ENCODE measurements at places on chromosomes 6 and 20.

GRCh38 chr6:91497770-91498169, 910.9 kb upstream of the MAP3K7 start:
- no peak for DNase-seq

DNA sequence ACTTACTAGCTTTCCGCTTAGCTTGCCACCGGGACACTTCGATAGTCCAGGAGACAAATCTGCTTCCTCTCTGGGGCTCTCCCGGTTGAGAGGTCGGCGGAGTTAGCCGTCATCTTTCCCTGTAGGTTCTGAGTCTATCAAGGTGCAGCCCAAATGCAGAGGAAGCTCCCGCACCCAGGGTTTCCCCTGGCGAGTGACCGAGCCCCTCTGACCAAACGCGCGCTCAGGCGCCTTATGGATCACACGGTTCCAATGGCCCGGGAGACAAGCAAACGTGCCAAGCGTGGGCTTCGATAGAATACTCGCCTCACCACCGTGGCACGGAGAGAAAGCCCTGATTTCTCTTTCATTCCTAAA, 15.8 kb upstream of the FOXC1 start:
- no peak for DNase-seq

DNA sequence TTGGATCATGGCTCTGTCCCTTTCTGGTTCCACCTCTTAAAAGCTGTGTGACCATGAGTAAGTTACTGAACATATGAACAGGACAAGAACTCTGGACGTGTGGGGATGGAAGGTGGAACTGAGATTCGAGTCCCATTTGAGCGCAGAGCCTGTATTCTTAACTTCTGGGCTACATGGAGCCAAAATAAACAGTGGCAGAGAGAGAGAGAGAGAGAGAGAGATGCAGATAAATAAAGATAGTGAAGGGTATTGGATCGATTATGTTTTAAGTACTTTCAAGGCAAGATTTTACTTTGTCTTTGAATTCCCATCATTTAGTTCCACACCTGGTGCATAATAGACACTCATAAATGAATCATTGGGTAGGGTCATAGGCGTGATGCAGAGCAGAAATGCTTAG, 39.7 kb downstream of the SLC35D3 start:
- DNase-seq = no peak

- no peak for DNase-seq
Observed at GRCh38 chr6:80348263-80348662, 241.8 kb downstream of the BCKDHB start.

- no peak for DNase-seq
Observed at GRCh38 chr6:109304284-109305015, 77.8 kb downstream of the CD164 start.

DNA sequence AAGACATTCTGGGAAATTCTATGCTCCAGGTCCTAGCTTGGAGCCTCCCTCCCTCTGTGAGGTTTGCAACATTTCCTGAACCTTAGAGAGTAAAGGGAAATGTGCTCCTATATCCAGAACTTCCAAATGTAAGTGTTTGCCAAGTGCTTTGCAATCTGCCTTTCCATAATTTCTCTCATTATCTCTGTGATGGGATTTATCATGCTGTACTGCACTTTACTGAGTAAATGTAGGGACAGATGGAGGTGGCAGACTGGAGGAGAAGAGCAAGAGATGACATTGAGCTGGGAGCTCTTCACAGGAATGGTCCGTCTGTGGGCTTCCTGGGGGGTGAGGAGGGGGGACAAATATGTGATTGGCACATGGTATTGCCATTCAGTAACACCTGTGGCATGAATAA, 184.3 kb downstream of the SOX4 start:
- DNase-seq = no peak

GRCh38 chr6:152330961-152331360, 306.2 kb downstream of the SYNE1 start:
- DNase-seq = no peak

- no peak for DNase-seq
Observed at GRCh38 chr6:108711826-108712225, 136.4 kb upstream of the ARMC2 start.

GRCh38 chr6:157089258-157089657, 234.1 kb downstream of the TMEM242 start:
- no peak for DNase-seq

DNA sequence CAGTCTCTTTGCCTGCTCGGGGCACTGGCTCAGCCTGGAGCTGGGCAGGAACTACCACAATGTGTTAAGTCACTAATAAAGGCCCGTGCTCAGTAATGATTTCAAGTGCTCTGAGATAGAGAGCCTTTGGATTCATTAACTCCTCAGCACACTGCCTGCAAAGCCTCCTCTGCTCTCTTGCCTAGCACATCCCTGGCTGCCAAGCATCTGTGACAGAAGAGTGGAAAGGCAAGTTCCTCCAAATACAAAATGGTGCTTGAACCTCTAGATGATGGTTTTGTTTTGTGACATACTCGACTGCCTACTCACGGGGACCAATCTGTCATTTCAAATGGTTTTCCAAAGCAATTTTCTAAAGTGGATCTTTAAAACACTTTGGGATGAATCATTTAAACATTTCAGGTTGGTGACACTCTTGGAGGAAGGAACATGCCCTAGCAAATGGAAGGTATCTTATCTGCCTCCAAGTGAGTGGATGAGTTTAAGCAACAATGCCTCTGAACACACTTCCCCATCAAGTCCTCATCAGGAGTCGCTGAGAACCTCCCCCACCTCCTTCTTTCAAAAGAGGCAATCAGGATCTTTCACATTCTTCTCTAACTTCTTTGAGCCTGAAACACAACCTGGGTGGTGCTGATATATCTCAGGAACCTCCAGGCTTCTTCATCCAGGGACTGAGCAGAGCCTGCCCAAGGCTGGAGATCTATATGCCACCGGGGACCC, 35.8 kb downstream of the METTL24 start:
- peak; percentile 79 for DNase-seq

DNA sequence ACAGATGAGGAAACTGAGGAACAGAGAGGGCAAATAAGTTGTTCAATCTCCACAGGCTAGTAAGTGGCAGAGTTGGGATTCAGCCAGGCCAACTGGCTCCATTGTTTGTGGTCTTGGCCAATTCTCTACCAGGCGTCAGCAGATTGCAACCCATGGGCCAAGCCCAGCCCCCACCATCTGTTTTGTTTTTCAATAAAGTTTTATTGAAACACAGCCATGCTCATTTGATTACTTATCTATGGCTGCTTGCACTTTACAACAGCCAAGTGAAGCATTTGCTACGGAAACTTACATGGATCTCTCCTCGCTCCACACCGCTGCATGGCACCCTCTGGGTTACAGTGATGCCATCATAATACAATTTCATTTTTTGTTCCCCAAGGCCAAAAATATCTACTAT, 90.8 kb downstream of the ZNF217 start:
- DNase-seq = no peak

DNA sequence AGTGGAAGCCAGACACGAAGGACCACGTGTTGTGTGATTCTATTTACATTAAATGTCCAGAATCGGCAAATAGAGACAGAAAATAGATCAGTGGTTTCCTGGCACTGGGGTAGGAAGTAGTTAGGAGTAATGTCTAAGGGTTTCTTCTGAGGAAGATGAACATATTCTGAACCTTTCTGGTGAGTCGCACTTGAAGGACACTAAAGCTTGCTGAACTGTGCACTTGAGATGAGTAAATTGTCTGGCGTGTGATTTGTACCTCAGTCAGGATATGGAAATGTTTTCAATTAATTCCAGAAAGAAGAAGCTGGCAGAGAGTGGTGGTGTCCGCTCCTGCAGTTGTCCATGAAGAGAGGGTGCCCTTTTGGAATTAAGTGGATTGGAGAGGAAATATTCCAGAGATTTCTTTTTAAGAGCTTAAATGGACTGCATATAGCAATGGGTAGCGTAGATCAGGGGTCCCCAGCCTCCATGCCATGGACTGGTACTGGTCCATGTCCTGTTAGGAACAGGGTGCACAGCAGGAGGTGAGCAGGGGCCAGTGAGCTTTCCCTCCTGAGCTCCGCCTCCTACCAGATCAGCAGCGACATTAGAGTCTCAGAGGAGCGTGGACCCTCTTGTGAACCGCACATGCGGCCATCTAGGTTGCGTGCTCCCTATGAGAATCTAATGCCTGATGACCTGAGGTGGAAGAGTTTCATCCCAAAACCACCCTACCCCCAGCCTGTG, 12.4 kb upstream of the KIF25 start:
- DNase-seq = no peak

GRCh38 chr6:134375220-134375580, 57.3 kb upstream of the SGK1 start:
- no peak for DNase-seq

- no peak for DNase-seq
Observed at GRCh38 chr20:9496155-9496554, 18.2 kb upstream of the LAMP5 start.

Data from DMS79 (cell line).